ENCODE measurements at places on chromosomes 11 and 22.

DNA sequence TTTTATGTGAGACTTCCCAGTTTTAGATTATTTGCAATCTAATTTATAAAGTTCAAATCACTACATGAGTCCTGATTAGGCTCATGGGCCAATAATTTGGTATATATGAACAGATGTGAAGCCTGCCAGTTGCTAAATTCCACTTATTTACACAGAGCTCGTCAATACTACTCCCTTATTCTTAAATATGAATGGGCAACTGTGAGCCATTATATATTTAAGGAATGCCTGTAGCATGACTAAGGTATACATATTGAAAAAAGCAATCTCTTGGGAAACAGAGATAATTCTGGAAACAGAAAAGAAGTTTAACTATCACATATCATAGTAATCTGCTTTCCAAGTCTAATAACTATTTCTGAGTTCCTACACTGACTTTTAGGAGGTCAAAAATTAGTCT is 27.0 kb downstream of the RBMXL2 start:
- DNase-seq: no peak

DNA sequence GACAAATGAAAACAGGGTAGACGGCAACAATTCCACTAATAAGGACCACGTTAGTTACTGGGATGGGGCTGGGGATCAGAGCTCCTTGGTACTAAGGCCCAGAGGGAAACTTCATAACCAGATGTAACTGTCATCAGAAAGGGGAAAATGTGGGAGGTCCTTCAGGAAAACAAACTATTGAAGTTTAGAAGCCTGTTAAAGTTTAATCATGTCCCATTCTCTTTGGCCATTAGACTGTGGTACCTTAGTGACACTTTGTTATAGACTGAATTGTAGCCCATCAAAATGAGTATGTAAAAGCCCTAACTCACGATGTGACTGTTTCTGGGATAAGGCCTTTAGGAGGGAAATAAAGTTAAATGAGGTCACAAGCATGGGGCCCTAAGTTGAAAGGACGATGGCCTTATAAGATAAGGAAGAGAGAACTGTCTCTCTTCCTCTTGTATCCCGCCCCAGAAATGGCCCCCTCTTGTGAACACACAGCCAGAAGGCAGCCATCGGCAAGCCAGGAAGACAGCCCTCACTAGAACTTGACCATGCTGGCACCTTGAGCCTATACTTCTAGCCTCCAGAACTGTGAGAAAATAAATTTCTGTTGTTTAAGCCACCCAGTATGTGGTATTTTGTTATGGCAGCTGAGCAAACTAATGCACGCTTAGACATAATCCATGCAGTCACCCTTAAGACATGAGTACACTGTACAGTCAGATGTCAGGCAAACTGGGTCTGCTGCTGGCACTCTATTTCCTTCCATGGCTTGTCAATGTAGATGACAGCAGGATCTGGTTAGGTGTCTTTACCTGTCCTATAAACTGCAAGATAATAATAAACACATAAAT is 26.9 kb upstream of the USP47 start:
- DNase-seq: no peak

GRCh38 chr11:35688023-35688422 is 25.4 kb downstream of the TRIM44 start:
- no peak for DNase-seq

GRCh38 chr22:38406617-38407016 is 48.4 kb downstream of the KCNJ4 start:
- DNase-seq: no peak

DNA sequence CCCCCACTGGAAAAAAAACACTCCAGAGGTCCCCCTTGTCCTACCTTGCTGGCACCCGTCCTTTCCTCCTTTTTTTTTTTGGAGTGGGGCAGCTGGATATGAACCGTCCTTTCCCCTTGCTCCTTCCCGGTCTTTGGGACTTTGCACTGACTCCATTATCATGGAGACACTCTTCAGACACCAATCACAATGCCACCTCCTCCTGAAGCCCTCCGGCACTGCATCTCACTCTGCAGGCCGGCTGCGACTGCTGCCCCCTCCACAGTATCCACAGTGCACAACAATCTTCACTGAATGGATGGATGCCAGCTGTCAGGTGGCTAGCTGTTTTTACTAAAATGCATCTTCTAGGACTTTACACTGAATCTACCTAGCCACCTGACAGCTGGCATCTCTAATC is 12.7 kb upstream of the RGL4 start:
- DNase-seq: no peak

- peak; percentile 77 for DNase-seq
Measured at GRCh38 chr11:47257517-47258316, at the start of gene NR1H3. NR1H3 (plus strand) TSS chr11:47257996; CDS start chr11:47259217, 1,221 bp downstream.

DNA sequence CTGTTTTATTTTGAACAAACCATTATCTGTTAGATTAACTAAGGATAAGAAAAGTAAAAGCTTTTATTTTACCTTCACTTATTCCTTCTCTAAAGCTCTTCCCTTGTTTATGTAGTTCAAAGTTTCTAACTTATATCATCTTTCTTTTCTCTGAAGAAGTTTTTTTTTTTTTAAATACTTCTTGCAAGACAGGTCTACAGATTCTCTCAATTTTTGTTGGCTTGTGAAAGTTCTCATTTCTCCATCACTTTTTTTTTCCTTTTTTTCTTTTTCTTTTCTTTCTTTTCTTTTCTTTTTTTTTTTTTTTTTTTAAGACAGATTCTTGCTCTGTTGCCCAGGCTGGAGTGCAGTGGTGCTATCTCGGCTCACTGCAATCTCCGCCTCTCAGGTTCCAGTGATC is 4.7 kb upstream of the TREH start:
- DNase-seq: no peak

- DNase-seq: no peak
Measured at GRCh38 chr11:7428196-7428595, 57.1 kb upstream of the OLFML1 start.

- DNase-seq: no peak
Measured at GRCh38 chr22:29768052-29768693, 1.0 kb downstream of the UQCR10 start.

DNA sequence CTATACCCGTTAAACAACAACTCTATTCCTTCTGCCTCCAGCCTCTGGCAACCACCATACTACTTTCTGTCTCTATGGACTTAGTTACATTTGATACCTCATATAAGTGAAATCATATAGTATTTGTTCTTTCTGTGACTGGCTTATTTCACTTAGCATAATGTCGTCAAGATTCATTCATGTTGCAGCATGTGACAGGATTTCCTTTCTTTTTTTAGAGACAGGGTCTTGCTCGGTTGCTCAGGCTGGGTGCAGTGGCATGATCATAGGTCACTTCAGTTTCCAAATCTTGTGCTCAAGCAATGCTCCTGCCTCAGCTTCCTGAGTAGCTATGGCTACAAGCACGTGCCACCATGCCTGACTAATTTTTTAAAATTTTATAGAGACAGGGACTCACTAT is 29.4 kb upstream of the SORL1 start:
- DNase-seq: no peak

DNA sequence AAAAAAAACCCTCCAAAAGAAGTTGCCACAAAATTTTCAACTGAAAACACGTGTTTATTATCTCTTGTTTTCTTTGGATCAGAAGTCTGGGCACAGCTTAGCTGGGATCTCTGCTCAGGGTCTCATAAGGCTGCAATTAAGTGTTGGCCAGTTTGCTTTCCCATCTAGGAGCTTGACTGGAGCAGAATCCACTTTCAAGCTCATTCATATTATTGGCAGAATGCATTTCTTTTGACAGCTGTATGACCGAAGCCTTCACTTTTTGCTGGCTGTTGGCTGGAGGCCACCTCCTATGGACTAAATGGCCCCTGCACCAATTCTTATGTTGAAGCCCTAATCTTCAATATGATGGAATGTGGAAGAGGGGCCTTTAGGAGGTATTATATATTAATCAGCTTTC is 139.6 kb downstream of the DDX10 start:
- no peak for DNase-seq

- DNase-seq: no peak
Measured at GRCh38 chr11:35518766-35519165, 6.7 kb downstream of the PAMR1 start.

DNA sequence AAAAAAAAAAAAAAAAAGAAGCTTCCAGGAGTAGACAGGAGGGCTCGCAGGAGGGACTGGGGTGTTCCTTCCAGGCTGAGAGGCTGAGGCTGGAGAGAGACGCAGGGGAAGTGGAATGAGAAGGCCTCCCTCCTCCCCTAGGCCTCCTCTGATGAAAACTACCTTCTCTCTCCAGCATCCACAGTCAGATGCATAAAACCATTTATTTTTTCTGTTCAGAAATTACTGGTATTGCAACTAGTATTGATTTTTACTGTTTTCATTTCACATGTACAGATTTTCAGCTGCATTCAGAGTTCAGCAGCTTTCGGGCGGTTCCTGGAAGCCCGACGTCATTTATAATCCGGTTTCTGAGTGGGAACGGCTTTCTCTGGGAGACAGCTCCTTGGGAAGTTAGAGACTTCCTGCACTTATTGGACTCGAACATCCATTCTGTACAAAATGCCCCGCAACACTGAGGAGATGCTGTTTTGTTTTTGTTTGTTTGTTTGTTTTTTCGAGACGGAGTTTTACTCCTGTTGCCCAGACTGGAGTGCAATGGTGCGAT is 6.9 kb upstream of the NFAM1 start:
- no peak for DNase-seq

- DNase-seq: no peak
Measured at GRCh38 chr22:49553076-49553475, 274.6 kb downstream of the BRD1 start.

- no peak for DNase-seq
Measured at GRCh38 chr11:1778141-1778911, 14.6 kb upstream of the CTSD start.

DNA sequence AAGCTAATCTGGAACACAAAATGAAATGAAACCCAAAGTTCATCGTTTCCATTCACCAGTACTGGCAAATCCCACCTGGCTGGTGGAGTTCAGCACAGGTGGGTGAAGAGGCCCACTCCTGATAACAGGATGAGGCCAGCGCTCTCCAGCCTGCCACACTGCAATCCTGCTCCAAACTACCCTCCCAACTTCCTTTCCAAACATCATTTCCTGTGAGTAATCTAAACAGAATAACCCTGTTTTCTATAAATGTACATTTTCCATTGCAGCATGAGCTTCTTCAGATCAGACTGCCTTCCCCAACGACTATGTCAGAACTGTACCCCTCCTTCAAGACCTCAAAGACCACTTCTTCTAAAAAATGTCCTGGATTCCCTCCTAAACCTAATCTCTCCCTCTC is 15.9 kb upstream of the NFRKB start:
- no peak for DNase-seq

- no peak for DNase-seq
Measured at GRCh38 chr11:34190192-34191139, 85.0 kb downstream of the NAT10 start.

- no peak for DNase-seq
Measured at GRCh38 chr11:70505331-70505731, 107.0 kb downstream of the CTTN start.

DNA sequence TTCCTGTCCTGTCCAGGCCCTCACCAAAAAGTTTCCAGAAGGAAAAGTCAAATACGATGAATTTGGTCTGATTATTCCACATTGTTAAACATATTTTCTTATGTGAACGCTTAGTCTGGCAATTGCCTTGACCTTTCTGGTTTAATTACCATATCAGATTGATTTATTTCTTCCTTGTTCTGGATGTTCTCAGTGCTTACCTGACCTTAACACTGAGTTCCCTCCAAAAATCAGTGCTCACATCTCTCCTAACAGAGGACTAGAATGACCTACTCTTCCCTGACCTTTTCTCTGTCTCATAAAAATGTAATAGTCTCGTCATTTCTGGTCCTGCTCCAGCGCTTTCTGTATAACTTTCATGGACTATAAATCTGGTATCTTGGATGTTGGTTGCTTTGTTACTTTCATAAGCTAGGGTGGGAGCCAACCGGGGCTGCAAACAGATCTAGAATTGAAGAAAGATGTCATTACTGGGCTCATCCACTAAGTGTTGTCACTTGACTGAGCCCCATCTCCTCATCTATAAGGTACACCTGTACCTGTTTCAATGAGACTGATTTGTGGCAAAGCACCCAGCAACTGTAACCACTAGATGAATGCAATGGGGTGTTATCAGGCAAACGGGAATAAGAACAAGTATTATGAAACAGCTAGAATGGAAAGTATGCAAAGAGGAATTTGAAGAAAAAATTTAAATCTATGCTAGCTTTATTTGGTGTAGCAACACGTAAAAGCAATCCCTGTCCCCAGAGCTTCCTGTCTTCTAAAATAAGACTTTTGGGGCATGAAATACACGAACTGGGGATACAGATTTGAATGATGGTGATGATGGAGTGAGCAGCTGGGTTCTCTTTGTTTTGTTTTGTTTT is 2.4 kb downstream of the FADS2 start:
- DNase-seq: no peak

DNA sequence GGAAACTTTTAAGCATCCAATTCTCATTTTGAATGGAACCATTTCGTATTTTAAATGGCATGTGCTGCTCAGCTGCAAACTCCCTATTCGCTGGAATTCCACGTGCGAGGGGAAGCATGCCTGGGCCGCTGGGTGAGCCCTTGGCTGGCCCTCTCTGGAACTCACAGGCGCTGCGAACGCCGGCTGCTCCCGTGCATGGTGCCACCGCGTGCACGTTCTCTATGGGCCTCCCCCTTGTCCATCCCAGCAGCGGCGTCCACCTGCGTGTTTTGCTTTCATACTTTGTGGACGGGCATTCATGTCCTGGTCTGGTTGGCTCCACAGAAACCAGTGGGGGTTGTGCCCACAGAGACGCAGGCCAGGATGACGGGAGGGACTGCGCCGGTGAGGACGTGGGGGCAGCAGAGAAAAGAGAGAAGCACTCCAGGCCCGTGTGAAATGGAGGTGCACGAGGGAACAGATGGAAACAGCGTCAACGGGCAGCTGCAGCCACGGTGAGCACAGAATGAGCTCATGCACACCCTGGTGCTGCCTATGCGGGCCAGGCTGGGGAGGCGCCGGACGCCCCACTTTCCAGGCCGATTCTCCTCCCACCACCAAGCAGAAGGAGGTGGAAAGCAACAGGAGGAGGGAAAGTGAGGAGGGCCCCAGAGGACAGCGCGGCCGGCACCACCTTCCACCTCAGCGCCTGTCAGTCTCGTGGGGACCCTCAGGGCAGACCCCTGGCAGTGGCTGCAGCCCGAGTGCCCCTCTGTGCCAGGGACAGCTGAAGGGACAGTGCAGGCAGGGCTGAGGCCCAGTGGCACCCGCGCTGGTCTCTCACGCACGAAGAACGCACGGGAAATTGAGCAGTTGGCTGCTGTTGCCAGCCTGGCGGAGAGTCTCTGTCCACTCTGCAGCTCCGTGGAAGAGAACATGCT is 29.1 kb downstream of the TOLLIP start:
- DNase-seq: no peak

Data from HTR-8/SVneo (cell line).